ENCODE measurements at places on chromosomes 13 and 19. TPM values are rescaled to one million over a fixed set of nuclear protein-coding genes. Genes with fewer than 3 reads are reported as not detected.

SHC2 gene
- total RNA-seq, result 137 TPM

DNA sequence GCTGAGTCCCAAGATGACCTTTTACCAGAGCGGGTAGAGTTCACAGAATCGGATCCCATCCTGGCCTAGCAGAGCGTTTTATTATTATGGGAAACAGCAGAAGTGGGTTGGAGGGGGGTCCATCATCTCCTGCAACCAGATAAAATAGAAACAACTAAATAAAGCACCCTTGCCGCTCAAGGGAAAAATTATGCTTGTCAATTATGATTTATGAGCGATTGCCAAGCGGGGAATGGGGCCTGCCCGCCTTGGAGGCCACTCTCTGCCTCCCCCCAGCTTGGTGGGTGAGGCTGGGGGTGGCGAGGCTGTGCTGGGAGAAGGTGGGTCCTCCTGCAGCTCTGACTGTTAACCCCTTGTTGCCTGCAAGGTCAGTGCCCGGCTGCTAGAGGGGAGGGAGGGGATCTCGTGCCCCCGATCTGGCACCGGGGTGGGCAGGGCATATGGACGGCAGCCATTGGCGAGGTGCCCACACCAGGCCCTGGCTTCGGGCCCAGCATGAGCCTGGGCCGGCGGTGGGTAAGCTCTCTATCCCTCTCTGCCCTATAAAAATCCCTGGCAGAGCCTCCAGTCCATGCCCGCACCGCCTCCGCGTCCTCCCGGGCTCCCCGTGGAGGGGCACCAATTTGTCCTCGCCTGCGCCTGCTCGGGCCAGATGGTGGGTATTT is 129.1 kb downstream of the URI1 start:
- no peak overlapping the region for H3K27ac ChIP-seq
- DNase-seq, result no peak
- H3K36me3 ChIP-seq, result no peaks in the 10 kb centered on the region
- no peak overlapping the region for H3K4me3 ChIP-seq
- H3K4me1 ChIP-seq, result no peaks in the 10 kb centered on the region

DNA sequence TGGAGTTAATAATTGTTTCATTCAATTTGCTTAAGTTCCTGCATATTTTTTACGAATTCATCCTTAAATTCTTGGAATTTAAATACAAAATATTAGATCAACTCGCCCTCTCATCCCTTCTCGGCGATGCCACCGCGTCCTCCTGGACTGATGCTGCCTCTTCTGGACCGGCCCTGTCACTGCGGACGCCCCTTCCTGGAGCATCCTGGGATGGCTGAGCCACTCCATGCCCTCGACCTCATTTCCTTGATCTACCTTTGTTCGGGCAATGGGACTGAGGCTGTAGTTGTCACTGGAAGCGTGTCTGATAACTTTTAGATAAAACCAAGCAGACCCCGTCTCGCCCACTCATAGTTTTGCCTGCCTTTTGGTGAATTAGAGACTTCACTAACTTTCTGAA is 283.7 kb downstream of the TEX29 start:
- H3K4me3 ChIP-seq, result no peak overlapping the region
- no peaks in the 10 kb centered on the region for H3K27me3 ChIP-seq
- peaks cover 3% of the 10 kb centered on the region for H3K4me1 ChIP-seq
- no peak overlapping the region for H3K27ac ChIP-seq

DNA sequence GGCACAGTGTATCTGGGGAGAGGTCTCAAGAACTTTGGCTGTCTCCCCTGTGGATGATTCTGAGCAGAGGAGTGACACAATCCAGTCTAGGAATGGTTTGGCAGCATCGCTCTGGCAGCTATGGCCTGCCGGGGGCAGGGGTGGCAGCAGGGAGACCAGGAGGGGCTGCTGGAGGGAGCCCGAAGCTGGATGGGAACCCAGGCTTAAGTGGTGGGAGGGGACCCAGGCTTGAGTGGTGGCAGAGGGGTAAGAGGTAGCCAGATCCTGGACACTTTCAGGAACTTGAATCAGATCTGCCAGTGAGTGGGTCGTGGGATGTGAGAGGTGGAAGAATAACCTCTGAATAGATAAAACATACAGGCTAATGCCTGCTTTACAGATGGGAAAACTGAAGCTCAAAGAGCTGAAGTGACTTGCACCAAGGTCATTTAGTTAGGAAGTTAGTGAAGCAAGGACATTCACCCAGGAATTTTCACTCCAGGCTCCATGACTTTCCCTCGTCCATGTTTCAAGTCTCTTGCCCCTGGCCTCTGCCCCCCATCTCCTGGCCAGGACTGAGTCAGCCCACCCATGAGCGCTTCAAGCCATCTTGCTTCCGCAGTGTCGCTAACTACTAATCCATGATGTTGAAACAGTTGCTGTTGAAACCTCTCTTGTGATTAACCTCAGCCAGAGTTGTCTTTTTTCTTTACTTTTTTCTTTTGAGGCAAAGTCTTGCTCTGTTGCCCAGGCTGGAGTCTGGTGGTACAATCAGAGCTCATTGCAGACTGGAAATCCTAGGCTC is 29.9 kb upstream of the C1QTNF9 start:
- no peaks in the 10 kb centered on the region for H3K4me1 ChIP-seq
- no peak for DNase-seq
- H3K27ac ChIP-seq, result no peak overlapping the region
- H3K27me3 ChIP-seq, result no peaks in the 10 kb centered on the region

DNA sequence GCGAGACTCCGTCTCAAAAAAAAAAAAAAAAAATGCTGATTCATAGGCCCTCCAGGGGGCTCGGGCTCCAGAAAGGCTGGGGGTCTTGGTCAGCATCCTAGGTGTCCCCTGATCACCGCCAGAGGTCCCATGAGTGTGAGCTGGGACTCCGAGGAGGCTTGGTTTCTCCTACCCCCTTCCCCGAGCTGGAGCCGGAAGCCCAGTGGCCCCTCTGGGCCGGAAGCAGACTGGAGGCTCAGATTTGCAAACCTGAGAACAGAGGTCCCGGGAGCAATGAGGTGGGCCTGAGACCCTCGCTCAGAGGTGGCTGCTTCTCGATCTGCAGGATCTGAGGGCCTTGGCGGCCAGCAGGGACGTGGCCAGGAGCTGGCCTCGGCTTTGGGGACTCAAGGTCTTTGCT is 41.5 kb downstream of the EFNA2 start:
- no peaks in the 10 kb centered on the region for H3K27me3 ChIP-seq
- H3K4me3 ChIP-seq, result no peak overlapping the region
- no peaks in the 10 kb centered on the region for H3K36me3 ChIP-seq
- H3K27ac ChIP-seq, result no peak overlapping the region
- DNase-seq, result no peak

DNA sequence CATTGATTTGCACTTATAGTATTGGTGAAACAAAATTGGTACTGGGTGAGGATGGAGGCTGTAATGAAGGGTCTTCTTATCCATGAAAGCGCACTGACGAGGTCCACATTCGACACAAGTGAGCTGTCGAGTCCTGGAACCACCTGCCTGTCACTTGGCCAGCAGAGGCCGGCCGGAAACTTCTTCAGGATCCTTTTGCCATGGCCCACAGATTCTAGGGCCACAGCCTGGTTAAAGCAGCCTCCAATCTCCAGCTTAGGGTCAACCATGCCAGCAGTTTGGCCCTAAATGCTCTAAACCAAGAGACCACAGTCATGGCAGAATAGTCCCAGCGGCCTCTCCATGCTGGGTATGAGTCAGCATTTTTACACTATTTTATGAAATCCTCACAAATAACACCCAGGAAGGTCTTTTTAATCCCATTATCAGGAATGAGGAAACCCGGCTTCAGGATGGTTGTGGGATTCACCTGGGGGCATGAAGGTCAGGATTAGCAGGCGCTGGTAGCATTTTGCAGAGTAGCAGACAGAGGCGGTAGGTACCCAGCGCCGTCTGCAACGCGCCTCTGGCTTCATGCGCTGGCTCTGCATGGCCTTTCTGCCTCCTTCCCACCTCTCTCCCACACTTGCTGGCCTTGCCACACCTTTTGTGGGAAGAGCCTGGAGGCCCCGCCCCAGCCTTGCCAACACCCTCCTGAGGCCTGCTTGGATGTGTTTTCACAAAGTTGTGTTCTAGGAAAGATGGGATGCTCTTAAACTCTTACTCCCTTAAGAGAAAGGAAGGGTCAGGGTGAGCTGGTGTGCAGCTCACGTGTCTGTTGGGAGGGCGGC is 15.2 kb downstream of the GAS6 start:
- H3K36me3 ChIP-seq, result no peaks in the 10 kb centered on the region

DNA sequence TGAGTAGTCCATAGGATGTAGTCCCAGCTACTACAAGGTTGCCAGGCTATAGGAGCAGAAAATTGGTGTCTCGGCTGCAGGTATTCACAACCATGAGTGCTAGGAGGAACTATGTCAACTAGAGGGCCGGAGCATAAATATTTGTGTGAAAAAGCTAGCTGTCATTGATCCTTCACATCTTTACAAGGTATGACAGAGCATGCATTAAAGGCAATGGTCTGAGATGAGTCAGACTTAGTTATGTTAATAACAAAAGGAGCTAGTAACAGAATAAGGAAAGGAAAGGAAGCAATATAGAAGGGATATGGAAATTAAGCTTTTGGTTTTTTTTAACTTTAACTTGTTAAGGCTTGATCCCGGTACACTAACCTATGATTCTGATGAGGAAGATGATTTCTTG is 40.9 kb upstream of the PSG9 start:
- no peaks in the 10 kb centered on the region for H3K4me1 ChIP-seq
- no peaks in the 10 kb centered on the region for H3K27me3 ChIP-seq
- DNase-seq, result no peak
- no peaks in the 10 kb centered on the region for H3K36me3 ChIP-seq

DNA sequence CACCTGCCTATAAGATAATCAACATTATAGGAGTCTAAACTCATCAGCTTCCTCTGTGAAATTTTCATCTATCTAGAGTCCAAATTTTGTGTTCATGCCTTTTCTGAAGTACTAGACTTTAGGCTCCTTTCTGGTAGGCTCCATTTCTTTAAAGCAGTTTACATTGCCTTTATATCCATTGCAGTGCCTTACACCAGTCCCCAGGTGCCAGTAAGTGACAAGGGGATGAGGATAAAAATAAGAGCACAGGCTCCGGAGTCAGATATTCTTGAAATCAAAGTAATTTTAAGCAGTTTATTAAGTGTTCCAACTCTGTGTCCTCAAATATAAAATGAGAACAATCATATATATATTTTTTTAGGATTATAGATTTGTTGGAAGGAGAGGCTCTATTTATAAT is 10.6 kb upstream of the CYSLTR2 start:
- H3K36me3 ChIP-seq, result no peaks in the 10 kb centered on the region
- no peaks in the 10 kb centered on the region for H3K27me3 ChIP-seq
- H3K4me3 ChIP-seq, result no peak overlapping the region

Measured in body of pancreas (tissue), 4 donors.